CD8-positive, alpha-beta T cell (primary cell): ENCODE measurements at places on chromosomes 5 and 9. TPM values are rescaled to one million over a fixed set of nuclear protein-coding genes. Genes with fewer than 3 reads are reported as not detected.

DNA sequence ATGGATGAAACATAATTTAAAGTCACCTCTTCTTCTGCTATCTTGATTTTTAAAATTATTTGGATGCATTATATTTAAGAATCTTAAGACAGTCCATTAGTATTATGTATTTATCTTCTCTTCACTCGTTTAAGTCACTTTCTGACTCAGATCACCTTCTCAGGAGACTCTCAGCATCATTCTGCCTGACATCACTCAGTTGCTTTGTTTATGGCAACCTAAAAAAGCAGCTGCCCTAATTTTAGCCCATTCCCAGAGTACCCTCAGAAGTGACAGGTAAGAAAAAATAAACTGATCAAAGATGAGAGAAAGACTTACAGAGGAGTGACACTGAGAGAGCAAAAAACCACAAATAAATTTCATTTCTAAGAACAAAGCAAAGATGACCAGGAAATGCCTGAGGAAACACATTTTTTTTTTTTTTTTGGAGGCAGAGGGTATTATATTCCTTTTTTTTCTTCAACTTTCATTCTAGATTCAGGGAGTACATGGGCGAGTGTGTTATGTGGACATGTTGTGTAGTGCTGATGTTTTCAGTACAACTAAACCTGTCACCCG is 140.5 kb downstream of the MUSK start:
- DNase-seq = no peak

GRCh38 chr5:58318468-58318867 is 141.4 kb downstream of the PLK2 start:
- no peak for DNase-seq

DNA sequence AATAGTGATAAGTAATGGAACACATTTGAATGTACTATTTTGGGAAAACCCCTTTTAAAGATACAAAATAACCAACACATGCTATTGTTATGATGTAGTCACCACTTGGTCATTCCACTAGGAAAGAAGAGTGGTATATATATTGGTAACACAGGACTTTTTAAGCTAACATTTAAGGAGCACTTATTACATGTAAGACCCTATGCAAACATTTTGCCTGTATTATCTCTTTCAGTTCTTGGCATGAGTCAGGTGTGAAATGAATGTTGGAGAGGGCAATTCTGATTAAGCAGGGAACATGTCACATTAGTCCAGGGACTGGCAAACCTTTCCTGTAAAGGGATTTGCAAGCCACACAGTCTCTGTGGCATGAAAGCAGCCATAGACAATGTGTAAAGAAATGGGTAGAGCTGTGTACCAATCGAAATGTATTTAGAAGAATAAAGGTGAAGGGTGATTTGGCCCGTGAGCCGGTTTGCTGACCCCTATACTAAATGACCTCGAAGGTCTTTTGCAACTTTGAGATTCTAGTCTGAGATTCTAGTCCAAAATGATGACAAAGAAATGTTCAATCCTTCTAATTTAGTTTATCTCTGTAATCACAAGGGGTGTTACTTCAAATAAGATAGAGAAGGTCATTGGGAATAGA is 15.3 kb downstream of the ABLIM3 start:
- DNase-seq = no peak

DNA sequence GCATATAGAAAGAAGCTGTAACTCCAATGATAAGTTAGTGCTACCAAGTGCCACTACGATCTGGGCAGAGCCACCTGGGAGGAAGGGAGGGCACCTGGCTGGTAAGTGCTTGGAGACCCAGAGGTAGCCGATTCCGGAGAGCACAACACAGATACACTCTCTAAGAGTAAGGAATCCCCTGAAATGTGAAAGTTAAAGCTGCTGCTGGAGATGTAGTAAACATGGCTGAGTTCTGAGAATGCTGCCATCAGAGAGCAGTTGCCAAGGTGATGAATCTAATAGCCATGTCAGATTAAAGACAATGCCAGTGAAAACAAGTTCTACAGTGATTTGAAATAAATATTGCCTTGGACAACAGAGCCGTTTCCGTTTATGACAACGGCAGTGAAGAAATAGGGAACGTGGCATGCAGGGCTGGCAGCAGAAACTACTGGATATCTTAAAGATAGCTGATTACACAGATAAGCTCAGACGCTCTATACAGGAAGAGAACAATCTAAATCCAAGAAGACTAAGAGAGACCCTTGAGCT is 561.2 kb upstream of the C9orf72 start:
- DNase-seq = no peak

DNA sequence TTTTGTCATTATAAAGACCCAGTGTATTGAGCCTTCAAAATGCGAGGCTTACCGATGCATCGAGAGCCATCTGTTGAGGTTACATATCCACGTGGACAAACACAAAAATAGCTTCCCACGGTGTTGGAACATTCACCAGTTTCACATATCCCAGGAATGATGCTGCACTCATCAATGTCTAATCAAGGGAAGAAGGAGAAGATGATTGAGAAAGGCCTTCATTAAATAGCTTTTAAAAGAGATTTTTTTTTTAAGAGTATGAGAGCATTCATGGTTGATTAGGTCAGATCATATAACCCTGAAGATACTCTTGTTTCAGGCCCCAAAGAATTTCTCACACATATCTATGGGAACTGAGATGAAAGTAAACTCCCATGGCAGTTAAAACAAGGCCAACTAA is 129.4 kb downstream of the FBN2 start:
- no peak for DNase-seq

- DNase-seq = no peak
These were observed 52.7 kb downstream of the RXRA start for GRCh38 chr9:134378901-134379338.

- no peak for DNase-seq
These were observed 47.2 kb downstream of the NIPAL4 start for GRCh38 chr5:157506981-157507780.

GRCh38 chr5:124870070-124870469 is 123.6 kb upstream of the ZNF608 start:
- no peak for DNase-seq

- peak; percentile 23 for DNase-seq
These were observed 35.9 kb downstream of the TGFBR1 start for GRCh38 chr9:99140685-99141314.

- DNase-seq = no peak
These were observed 148.7 kb upstream of the SLC12A2 start for GRCh38 chr5:127934791-127935256.

GRCh38 chr5:60891667-60892066 is 47.6 kb upstream of the ELOVL7 start:
- no peak for DNase-seq

GRCh38 chr5:131297886-131298285 is 34.0 kb downstream of the CDC42SE2 start:
- DNase-seq = no peak

GRCh38 chr5:6026766-6027406 is 351.5 kb downstream of the MED10 start:
- DNase-seq = no peak

DNA sequence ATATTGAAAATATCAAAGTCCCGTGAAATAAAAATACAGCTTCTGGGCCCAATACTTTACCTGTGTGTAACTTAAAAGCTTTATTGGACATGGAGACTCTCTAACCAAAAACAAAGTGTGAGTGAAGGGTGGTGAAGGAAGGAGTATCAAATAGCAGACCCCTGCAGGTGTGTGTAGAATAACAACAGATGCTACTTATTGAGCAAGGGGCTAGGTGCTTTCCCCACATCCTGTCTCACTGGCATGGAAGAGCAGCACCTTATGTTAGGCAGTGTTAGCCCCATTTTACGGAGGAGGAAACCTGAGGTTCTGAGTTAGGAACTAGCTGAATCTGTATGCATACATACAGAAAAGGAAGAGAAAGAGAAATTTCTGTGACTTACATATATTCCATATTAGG is 21.8 kb downstream of the SLIT3 start:
- DNase-seq = no peak

GRCh38 chr5:180618829-180619562 is 27.7 kb upstream of the SCGB3A1 start:
- DNase-seq = peak; percentile 11

- no peak for DNase-seq
These were observed 22.3 kb downstream of the TTC33 start for GRCh38 chr5:40733434-40733833.

DNA sequence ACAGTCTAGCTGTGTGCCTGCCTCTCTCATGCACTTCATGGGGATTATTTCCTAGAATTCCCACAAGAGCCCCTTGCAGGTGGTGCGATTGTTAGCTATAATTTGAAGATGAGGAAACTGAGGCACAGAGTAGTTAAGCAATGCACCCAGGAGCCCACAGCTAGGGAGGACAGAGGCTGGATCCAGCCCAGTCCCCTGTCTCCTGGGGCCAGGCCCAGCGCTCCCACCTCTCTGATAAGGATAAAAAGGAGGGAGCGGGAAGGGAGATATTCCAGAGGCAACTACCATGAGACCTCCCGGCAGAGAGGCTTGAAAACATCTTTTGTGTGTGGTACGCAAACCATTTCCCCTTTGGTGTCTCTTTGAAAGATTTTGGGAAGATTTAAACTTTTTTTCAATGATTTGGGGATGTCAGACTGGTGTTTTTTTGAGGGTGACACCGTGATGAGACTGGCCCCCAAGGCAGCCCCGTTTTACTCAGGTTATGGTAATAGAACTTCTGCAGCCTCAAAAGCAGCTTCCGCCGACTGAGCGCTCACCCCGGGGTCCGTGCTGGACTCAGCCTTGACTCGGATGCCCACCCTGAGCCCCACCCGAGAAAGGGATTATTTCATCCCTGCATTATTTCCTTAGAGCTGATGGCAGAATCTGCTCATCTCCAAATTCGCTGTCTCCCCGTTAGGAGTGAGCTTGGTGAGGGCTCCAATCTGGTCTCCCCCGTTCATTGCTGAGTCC is 144.7 kb upstream of the IER5L start:
- DNase-seq = no peak

- DNase-seq = no peak
These were observed 30.5 kb upstream of the CSF1R start for GRCh38 chr5:150116667-150117400.

GRCh38 chr9:89802781-89803355 is 198.1 kb downstream of the GADD45G start:
- DNase-seq = no peak

DNA sequence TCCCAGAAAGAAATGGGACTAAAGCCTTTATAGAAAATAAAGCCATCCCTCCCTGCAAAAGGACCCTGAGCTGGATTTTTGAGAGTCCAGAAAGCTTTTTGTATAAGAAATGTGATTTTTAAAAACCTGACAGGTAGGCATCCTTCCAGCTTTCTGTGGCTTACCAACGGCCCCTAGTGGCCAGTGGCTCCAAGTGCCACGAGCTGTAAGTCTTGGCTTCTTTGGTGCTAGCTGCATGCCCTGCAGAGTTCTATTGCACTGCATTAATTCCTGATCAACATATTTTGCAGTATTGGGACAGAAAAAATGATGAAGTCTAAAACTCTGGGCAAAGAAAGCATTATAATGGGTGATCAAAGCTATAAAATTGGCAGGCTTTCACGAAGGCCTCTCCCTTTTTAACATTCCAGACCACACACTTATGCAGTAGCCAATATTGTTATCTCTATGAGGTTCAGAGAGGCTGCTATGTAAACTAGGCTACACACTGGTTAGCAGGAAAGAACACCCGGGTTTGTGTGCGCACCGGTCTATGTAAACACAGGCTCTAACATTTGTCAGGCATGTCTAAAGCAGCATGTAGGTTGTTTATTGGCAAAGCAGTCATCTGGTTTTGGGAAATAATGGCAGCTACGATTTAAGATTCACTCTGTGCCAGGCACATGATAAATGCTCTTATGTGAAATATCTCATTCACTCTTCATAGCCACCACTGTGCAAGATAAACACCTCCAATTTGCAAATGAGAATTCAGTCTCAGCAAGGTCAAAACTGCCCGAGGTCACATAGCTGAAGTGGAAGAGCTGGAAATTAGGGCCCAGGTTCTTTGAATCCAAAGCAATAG is 55.2 kb downstream of the NMUR2 start:
- DNase-seq = peak; percentile 23

- no peak for DNase-seq
These were observed 58.9 kb downstream of the DMXL1 start for GRCh38 chr5:119129770-119130169.

GRCh38 chr9:72932619-72933018 is 20.2 kb downstream of the ALDH1A1 start:
- DNase-seq = no peak

GRCh38 chr9:106707291-106707690 is 155.7 kb upstream of the ZNF462 start:
- no peak for DNase-seq

- no peak for DNase-seq
These were observed 163.7 kb downstream of the ROR2 start for GRCh38 chr9:91786132-91786896.

Gene SPINK6
- not detected for total RNA-seq

Gene XPA
- 21.1 TPM for total RNA-seq

Gene LSM11
- 0.44 TPM for total RNA-seq

Gene ALDOB
- not detected for total RNA-seq

Gene KCNMB1
- total RNA-seq = not detected

Gene LCP2
- total RNA-seq = 140 TPM

Gene DMRT2
- not detected for total RNA-seq

Gene FCN2
- not detected for total RNA-seq

Gene FOXD4L6
- not detected for total RNA-seq

Gene SCGB3A2
- total RNA-seq = not detected
